Nephron progenitor cell (in vitro differentiated cells): ENCODE measurements at places on chromosomes 3 and 15.
A peak's percentile ranks its signal among the peaks of the same experiment; 100 is the strongest.

- DNase-seq, result no peak
Observed at GRCh38 chr3:127825756-127826155, 3.4 kb upstream of the MGLL start.

DNA sequence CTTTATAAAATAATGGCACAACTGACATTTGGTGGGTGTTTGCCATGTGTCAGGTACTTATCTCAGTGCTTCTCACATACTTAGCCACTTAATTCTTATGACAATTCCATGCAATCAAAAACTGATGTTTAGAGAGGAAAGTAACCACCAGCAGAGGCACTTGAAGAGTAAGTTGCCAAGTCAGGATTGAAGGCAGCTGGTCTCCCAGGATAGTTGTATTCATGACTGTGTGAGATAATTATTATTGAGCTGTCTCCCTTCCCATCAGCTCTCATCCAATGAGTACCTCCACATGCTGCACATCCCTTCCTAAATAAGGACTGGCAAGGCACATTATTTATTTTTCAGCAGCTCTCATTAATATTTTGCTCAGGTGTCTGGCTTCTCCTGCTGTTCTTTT, 4.8 kb downstream of the VEPH1 start:
- no peak for DNase-seq

- DNase-seq, result no peak
Observed at GRCh38 chr15:29270169-29270955, 740 bp upstream of the NSMCE3 start.

DNA sequence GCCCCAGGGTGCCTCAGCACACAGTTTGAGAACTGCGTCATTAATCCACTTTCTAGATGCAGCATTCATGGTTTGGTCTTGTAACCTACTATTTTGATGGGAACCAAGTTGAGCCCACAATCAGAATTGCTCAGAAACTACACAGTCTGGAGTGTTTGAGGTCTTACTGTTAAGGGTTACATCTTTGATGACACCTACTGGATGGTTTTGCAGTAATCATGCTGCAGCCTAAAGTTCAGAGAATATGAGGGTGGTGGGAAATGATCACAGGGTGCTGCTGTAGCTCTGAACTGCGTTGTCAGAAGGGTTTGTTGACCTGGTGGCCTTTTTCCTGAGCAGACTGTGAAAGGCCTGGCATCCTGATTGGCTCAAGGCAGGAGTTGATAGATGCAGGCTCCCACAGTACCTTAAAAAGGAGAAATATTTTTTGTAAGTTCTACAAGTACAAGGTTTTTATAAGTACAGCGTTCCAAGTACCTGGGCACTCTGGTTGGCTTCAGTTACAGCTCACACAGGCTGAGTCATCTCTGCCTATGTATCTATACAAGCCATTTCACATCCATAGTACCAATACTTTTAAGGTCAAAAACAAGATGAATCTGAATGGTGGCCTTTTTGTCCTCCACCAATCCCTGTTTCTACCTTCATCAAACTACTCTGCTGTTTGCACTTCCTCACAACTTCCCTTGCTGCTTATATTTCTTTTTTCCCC, 60.5 kb upstream of the ACKR4 start:
- no peak for DNase-seq

GRCh38 chr3:195698325-195698646, 22.5 kb upstream of the MUC20 start:
- DNase-seq, result no peak

DNA sequence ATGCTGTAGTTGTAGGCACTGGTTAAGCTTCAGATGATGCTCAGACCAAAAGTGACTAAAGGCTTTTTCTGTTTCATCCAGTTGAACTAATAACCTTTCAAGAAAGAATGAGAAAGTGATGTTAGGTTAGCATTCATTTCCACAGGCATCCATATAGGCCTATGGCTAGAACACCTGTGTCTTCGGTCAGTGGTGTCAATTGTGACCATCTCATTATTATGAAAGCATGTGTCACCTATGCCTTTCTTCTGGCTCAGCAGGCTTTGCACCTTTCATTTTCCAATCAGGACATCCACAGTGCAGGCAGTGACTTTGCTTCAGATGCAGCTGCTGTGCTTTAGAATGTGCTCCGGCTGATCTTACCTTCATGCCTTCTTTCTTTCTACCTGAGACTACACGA, 57.9 kb downstream of the B3GNT5 start:
- no peak for DNase-seq

DNA sequence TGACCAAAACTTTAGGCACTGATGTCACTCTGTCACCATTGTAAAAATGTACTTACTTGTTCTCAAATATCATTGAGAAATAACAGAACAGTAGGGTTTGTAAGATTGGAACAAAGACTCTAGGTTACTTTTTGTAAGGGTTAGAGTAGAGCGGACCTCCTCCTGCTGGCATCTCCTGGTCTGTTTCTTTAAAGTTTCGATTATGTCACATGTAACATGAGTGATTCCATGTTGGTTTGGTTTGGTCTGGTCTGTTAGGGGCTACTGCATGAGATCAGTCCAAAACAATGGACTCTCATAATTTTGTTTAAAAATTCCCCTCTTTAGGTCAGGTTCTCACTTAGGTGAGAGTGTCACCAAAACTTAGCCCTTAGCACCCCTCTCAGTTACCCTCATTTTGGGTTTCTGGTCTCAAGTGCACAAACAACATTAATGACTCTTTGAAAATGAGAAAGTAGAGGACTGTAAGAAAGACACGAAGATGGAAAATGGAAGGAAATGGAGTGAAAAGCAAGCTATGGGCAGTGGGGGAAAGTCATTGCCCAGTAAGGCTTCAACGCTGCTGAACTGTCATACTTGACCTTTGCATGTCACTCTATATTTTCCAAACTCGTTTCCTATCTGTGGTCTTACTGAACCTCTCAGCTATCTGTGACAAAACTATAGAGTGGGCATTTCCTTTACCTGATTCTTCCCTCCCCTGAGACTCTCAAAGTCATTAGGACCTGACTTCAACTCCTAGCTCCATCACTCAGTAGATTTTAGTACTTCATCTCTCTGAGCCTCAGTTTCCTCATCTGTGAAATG, 52.7 kb downstream of the LDHAL6B start:
- no peak for DNase-seq

GRCh38 chr15:89781055-89781454, 4.9 kb downstream of the MESP2 start:
- no peak for DNase-seq

GRCh38 chr3:71504250-71505036, 79.1 kb downstream of the FOXP1 start:
- no peak for DNase-seq

GRCh38 chr3:123767009-123767372, 117.1 kb downstream of the MYLK start:
- DNase-seq, result no peak

- DNase-seq, result no peak
Observed at GRCh38 chr3:140288595-140288994, 353.6 kb downstream of the CLSTN2 start.

DNA sequence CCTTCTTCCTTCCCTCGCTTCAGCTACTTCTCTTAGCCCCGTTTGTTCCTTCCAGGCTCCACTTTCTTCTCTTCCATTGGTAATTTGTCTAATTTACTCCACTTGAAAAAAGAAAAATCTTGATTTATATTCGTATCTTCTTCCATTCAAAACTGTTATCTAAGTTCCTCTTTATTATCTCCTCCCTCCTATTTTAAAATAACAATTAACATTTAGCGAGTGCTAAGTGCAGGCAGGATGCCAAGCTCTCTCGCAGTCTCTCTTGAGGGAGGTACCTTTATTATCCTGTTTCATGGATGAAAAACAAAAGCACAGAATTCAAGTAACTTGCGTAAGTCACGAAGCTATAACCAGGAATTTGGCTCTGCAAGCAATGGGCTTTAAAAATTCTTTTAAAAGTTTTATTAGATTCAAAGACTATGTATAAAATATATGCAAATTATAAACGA, 418.9 kb upstream of the NAALADL2 start:
- DNase-seq, result no peak

DNA sequence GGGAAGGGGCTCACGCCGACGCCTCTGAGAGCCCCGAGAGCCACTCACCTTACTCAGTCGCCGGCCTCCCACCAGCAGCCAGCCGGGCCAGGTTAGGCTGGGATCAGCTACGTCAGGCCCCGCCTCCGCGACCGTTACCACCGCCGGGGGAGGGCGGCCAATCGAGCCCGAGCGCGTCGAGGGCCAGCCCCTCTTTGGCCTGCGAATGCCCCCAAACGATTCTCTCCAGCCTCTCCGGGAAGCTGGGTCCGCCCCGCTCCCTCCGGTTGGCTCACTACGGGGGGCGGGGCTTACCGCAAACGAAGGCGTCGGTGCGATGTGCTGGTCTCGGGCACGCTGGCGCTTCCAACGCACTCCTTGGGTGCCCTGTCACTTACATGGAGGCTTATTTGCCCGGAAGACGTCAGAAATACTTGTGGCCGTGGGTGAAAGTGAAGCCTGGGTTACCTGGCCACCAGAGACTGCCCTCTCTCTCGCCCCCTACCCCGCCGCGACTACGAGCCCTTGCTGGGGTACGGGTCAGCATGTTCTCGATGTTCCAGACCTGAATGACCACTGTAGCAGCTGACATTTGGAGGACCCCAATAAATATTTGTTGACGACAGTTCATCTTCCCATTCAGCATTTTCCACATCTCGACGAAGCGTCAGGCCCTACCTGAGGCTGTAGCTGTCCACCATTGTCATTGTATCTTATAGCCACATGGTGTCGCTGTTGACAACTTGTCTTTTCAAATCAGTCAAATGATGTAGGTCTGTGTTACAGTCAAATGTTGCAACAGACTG, at the start of gene CEP70:
CEP70 (minus strand) TSS at position 111 of the 785 bp plus-strand sequence. CDS start 21,333 bp downstream, outside the sequence.
- DNase-seq, result peak; percentile 95

GRCh38 chr15:68383161-68384074, 48.5 kb downstream of the ITGA11 start:
- no peak for DNase-seq

GRCh38 chr15:66838671-66839239, 136.7 kb downstream of the SMAD6 start:
- no peak for DNase-seq

DNA sequence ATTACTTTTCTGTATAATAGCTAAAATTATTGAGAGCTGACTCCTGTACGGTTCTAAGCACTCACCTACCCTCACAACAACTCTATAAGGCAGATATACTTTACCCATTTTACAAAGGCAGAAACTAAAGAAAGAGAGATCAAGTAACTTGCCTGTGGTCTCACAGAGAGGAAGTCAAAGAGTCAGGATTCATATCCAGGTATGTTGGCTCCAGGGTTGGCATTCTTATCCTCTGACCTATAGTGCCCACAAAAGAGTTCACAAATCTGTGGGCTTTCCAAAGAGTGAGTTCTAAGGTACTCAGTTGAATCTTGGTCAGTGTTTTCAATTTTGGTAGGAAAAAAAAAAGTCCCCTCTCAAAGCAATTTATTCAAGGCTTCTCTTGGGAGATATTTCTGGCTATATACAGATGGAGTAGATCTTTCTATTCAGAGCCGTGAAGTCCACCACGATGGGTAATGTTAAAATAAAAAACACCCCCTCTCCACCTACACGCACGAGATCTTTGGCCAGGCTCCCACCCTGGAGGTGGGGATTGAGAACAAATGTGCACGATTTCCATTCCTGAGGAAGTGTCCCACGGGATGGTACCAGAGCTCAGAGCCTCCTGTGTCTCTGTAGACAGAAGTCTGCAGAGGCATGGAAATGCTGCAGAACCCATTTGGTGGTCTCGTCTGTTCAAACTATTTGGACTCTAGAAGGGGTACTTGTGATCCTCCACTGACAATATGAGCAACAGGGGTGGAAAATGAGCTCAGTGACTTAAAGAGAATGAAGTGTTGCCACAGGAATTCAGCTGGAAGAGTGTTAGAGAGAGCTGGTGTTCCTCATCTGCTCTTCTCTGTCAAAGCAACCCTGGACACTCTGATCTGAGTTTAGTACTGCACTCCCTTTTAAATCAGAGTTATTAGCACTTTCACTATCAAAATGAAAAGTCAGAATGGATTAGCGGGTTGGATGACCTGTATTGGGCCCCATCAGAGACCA, 212.1 kb upstream of the EIF1B start:
- no peak for DNase-seq

GRCh38 chr15:90539789-90540188, 10.1 kb downstream of the CRTC3 start:
- DNase-seq, result no peak

DNA sequence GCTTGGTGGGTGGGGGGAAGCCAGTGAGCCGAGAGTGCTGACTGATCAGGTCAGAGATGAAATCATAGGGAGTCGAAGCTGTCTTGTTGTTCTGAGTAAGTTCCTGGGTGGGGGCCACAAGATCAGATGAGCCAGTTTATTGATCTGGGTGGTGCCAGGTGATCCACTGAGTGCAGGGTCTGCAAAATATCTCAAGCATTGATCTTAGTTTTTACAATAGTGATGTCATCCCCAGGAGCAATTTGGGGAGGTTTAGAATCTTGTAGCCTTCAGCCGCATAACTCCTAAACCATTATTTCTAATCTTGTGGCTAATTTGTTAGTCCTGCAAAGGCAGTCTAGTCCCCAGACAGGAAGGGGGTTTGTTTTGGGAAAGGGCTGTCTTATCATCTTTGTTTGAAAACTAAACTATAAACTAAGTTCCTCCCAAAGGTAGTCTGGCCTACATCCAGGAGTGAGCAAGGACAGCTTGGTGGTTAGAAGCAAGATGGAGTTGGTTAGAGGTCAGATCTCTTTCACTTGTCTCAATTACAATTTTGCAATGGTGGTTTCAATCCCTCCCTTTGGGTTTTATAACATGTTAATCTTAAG, 18.7 kb upstream of the MTMR14 start:
- DNase-seq, result no peak

DNA sequence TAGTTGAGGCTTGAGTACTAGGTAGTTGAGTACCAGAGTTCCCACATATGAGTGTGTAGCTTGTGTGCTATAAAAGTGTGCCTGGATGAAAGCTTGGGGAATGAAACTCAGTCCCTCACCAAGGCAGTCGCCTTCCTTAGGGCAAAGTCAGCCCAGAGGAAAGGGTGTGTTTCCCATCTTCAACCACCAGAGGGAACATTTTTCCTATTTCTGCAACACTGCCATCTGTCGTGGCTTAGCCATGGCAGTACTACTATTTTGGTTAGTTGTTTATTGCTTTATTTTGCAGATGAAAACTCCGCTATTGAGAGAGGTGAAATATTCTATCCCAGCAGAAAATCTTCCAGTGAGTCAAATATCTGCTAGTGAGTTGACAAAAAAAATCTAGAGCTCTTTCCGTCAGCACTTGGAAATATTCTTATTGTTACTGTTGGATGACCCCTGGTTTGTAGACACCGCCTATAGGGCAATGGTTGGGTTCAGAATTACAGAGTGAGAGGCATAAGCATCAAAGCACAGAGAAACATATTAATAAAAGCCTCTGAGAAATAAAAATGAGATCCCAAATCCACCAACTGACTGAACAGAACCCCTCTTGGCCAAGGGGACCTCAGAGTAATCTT, 239.9 kb downstream of the CPNE4 start:
- DNase-seq, result peak; percentile 37

GRCh38 chr3:149726716-149727407, 25.4 kb downstream of the COMMD2 start:
- DNase-seq, result no peak
